ENCODE measurements at places on chromosomes 2 and 18.

GRCh38 chr2:144328938-144329337 is 191.0 kb downstream of the ZEB2 start:
- DNase-seq = no peak

DNA sequence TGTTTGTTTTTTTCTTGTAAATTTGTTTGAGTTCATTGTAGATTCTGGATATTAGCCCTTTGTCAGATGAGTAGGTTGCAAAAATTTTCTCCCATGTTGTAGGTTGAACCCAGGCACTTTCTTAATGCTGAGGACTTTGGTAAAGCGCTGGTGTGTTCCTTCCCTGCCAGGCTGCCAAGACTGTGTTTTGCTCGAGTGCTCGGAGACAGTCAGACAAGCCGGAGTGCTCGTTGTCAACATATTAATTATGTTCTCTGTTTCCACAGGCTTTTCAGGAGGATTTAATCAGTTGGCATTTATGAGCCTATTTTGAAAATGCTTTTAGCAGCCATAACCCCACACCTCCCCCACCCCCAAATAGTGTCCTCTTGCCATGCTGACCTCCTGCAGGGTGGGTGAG is 6.4 kb downstream of the MTCL1 start:
- no peak for DNase-seq

GRCh38 chr2:10576456-10576855 is 113.3 kb downstream of the NOL10 start:
- DNase-seq = no peak

- no peak for DNase-seq
These were observed 396.0 kb upstream of the SMIM21 start for GRCh38 chr18:75823471-75823870.

- DNase-seq = no peak
These were observed 604 bp upstream of the STK11IP start for GRCh38 chr2:219596954-219597551.
